Activated CD4-positive, alpha-beta T cell treated with anti-CD3 and anti-CD28 coated beads for 1 hour (primary cell): ENCODE measurements at places on chromosomes 4 and X.

DNA sequence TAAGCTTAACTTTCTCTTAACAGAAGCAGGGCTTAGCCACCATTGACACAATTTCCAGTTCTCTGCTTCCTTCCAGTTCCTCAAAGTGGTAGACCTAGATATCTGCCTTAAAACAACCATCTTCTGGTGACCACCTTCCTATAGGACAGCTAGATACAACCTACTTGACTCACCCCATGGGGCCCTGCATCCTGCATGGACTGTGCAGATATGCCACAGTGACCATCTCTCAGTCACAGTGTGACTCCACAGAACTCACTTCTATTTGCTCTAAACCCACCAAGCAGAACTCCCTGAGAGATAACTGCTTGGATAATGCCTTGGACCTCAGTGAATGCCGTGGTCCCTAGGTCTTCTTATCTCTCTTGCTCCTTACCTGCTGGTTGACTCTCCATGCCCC lies 621.6 kb downstream of the IQCM start:
- no peak for DNase-seq

DNA sequence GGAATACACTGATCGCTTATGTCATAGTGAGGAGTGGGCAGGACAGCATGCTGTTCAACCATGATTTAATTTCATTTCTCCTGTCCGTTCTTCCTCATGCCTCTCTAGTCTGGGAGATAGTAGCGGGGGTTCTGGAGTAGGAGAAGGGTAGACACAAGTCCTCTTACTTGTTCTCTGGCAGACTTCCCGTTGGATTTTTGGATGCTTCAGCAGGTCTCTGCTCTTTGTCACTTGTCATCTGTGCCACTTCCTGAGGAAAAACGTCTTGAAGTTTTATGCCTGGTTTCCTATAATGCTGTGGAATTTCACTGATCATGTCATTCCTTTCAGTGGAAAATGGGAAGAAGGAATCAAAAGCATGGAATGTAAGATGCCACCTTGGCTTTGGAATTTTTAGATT lies 154.7 kb downstream of the GATB start:
- no peak for DNase-seq

DNA sequence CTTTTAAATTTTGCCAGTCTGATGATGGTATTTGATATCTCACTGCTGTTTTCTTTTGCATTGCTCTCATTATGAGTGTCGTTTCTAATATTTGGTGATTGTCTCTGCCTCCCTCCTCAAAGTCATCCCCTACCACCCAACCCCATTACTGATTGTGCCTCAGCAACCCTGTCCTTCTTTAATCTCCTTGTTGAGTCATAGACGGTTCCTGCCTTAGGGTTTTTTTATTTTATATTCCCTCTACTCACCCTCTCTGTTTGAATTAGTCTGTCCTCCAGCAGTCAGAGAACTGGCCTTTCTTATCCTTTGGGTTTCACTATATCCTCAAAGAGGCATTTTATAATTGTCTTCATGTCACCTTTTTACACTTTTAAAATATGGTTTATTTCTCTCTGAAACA lies 409.3 kb upstream of the CPEB2 start:
- DNase-seq = no peak

DNA sequence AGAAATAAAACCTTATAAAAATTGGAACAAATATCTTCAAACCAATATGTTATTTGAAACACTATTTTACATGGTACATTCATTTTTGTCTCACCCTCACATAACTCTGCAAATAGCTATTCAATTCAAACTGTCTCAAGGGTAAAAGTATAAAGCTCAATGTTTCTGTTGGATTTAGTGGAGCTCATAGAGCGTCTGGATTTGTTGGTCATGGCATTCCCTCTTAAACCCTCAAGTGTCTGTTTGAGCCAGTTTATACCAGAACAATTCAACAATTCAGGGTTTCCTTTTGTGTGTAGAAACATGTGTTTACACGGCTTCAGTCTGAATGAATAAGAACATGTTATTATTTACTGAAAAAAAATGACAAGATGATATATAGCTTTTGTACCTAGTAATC lies 161.6 kb downstream of the PCDH18 start:
- no peak for DNase-seq

DNA sequence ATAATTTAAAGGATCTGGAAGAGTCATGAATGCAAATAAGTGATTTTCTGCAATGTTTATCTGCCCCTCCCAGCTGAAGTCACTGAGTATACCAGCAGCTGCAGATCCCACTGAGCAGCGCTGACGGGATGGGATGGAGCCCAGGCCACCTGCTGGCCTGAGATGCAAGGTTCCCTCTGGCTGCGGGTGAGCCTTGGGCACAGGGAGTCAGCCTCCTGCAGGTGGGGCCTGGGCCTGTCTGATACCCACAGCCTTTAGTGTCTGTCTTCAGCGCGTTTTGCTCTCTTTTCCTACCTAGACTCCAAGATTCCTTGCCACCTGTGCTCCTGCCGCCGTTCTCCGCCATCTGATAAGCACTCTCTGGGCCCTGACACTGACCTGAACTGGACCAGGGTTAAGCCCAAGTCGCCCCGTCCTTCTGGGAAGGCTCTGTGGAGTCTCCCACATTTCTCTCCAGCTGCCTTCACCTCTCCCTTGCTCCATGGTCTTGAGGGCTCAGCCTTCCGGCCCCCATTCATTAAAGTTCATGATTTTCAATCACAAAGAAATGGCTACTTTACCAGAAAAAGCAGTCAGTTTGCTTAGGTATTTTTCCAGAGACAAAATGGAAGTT lies 223.1 kb upstream of the FAT1 start:
- DNase-seq = no peak

- DNase-seq = no peak
Measured at GRCh38 chr4:174088795-174089194, 194.7 kb downstream of the FBXO8 start.

GRCh38 chrX:9291629-9292028 lies 173.2 kb upstream of the TBL1X start:
- no peak for DNase-seq

- DNase-seq = no peak
Measured at GRCh38 chr4:76687746-76688448, 210.0 kb downstream of the SOWAHB start.

- no peak for DNase-seq
Measured at GRCh38 chr4:169346840-169347239, 76.1 kb upstream of the SH3RF1 start.

- no peak for DNase-seq
Measured at GRCh38 chrX:140710710-140711109, 1.2 kb downstream of the LINC00632 start.

- DNase-seq = no peak
Measured at GRCh38 chr4:163107754-163108153, 58.9 kb downstream of the NAF1 start.

DNA sequence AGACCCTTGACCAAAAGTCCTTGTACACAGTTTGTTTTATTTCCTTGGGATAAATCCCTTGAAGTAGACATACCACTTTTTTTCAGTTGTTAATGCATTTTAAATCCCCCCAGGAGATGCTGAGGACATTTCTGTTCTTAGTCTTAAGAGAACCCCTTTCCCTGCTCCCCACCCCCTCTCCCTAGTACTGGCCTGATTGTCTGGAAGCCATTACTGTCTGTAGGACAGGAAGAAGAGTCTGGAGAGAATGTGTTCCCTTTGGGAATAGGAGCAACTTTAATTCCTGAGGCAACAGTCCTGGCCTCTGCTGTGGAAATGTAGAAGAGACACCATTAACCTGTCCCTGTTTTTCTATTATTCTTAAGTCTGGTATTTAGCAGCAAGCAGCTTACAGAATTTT lies 52.3 kb upstream of the TMEM131L start:
- no peak for DNase-seq

GRCh38 chr4:152460488-152460887 lies 75.4 kb downstream of the FBXW7 start:
- DNase-seq = no peak

DNA sequence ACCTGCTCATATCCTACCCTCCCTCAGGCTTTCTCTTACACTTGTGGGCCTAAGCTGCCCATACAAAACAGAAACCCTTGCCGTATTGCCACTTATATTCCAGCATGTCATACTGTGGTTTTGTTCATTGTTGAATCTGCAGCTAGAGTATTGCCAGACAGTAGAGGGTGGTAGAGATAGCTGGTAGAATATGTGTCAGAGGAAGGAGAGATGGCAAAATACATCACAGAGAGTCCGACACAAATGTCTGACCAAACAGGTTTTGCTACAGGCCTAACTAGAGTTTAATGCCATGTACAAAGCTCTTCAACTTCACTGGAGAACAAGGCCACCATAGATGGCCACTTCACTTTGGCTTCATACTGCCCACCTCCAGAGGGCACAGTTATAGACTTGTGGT lies 160.1 kb downstream of the EFHC2 start:
- DNase-seq = no peak

DNA sequence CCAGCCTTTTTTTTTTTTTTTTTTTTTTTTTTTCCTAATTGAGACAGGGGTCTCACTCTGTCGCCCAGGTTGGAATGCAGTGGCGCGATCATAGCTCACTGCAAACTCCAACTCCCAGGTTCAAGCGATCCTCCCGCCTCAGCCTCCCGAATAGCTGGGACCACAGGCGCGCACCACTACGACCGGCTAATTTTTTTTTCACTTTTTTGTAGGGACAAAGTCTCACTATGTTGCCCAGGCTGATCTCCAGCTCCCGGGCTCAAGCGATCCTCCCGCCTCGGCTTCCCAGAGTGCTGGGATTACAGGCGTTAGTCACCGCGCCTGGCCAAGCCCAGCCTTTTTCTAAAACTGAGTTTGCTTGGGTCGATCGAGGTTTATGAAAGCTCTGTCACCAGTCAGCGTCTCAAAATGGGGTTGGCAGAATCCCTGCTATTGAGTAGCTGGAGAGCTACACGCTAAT lies 1.3 kb upstream of the OTUD5 start:
- DNase-seq = no peak

DNA sequence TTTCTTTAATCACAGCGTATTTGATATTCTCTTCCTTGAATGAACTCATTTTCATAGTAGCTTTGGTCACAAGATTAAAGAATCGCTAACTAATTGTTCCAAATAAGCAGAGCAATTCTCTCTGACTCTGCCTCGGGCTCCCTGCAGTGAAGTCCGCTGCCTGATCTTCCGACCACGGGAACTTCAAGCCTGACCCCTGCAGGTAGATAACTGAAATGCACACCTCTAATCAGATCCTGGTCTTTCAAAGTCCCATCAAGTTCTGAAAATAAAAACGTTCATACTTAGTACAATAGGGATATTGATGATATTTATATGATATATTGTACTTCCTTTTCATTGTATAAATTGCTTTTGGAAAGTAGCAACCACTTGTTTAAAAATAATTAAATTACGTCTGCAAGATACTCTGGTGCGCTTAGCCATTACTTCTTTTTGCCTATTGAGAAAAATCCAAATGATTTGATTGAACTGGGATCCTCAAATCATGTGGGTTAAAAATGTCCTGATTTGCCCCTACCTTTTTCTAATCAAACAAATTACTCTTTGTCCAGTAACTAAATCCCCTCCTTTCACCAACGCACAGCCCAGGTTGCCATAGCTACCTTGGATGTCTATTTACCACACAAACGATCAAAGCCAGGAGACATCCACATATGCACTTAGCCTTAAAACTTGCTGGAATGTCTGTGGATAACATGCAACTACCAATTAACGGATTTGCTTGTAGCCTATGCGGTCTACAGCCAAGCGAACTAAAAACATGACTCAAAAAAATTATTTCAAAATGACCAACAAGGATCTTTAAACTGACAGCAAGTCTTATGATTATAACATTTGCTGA lies 4.2 kb downstream of the MID1 start:
- no peak for DNase-seq

- no peak for DNase-seq
Measured at GRCh38 chrX:149010013-149010852, 494.9 kb downstream of the IDS start.

- no peak for DNase-seq
Measured at GRCh38 chr4:47915378-47915777, 995 bp upstream of the NFXL1 start.

- no peak for DNase-seq
Measured at GRCh38 chrX:130523460-130524394, 121.9 kb downstream of the RBMX2 start.

DNA sequence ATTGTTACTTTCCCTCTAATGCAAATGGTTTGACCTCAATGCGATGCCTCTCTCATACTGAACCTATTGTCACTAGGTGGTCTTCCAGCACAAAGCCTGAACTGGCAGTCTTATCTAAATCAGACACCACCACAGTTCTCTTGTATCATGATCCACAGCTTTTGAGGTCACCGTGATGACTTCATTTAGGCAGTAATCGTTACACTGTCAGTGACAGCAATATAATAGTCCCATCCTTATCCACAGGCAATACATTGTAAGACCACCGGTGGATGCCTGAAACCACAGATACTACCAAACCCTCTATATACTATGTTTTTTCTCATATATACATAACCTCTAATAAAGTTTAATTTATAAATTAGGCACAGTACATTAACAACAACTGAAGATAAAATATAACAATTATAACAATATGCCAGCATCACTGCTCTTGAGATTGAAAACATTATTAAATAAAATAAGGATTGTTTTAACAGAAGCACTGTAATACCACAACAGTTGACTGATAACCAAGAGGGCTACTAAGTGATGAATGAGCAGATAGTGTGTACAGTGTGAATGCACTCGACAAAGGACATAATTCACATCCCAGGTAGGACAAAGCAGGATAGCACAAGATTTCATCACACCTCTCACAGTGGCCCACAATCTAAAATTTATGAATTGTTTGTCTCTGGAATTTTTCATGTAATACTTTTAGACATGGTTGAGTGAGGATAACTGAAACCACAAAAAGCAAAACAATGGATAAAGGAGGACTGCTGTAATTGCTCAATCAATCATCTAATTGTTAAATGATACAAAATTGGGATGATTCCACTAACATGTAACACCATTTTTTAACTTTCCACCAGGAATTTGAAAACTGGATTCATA lies 419.4 kb downstream of the CENPC start:
- no peak for DNase-seq

GRCh38 chr4:62940229-62940628 lies 1469.0 kb downstream of the TECRL start:
- DNase-seq = no peak

GRCh38 chr4:168796362-168797106 lies 213.5 kb downstream of the CBR4 start:
- no peak for DNase-seq

DNA sequence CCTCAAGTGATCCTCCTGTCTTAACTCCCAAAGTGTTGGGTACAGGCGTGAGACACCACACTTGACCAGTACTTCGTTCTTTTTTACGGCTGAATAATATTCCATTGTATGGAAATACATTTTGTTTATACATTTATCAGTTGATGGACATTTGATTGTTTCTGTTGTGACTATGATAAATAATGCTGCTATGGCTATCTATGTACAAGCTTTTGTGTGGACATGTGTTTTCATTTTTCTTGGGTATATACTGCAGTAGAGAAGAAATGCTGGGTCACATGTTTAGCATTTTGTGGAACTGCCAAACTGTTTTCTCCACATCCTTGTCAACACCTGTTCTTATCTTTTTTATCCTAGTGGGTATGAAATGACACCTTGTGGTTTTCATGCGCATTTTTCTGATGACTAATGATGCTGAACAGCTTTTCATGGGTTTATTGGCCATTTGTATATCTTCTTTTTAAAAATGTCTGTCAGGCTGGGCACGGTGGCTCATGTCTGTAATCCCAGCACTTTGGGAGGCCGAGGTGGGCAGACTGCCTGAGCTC lies 37.3 kb downstream of the SAT1 start:
- no peak for DNase-seq
